ENCODE measurements at places on chromosomes 4 and X.

- DNase-seq = no peak
These were observed 471.7 kb upstream of the HS3ST1 start for GRCh38 chr4:11900359-11900758.

DNA sequence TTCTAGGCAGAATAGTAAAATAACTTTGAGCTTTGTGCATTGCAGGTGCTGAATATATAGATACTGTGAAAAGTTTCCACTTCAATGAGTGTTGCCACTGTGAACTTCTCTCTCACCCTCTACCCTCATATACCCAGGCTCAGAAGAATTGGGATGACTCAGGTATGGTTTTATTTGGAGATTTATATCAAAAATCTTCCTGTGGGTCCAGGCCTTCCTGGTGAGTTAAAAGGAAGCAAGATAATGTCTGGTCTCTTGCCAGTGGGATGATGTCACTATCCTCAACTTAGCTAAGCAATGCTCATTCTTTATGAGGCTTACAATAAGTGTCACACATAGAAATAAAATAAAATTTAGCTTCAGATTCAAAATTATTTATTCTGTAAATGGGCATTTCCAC is 153.3 kb upstream of the TENT5D start:
- DNase-seq = no peak

- DNase-seq = no peak
These were observed 1956.7 kb downstream of the C4orf33 start for GRCh38 chr4:131052646-131053045.

DNA sequence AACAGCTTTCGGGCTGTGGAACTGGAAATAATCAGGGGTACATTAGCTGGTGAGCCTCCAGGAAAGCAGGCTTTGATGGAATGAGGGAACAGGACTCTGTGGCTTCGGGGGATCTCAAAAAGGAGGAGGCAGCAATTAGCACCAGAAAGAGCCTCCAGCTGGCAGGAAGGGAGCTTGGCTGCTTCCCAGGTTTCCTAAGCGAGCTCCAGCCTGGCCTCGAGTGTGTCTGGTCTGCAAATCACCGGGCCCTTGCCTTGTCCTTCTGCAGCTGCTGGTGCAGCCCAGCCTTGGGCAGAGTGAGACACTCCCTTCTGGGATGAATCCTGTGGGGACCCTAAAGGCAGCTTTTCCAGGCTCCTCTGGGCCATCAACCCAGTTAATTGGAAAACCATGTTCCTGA is 10.7 kb upstream of the PDHA1 start:
- DNase-seq = no peak
